Stimulated activated CD4-positive, alpha-beta T cell treated with anti-CD3 and anti-CD28 coated beads, Interleukin-4, amount 100 ng/mL, for 4 hours (primary cell): ENCODE measurements at places on chromosomes 16 and 17.

DNA sequence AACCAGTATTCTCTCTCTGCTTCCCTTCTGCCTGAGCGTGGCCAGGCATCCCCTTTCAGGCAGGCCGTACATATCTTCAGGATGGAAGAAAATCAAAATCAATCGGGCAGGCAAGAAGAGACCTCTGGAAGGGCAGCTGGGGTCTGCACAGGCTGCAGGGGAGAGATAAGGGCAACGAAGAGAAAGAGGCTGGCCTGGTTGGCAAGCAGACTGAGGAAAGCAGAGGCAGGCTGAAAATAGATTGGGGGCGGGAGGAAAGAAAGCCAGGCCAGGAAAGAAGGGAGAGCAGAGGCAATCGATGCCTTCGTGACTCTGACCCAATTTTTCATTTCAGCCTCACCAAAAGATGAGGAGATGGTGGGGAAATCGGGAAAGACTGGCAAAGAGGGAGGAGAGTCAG lies 18.1 kb downstream of the PIPOX start:
- no peak for DNase-seq

DNA sequence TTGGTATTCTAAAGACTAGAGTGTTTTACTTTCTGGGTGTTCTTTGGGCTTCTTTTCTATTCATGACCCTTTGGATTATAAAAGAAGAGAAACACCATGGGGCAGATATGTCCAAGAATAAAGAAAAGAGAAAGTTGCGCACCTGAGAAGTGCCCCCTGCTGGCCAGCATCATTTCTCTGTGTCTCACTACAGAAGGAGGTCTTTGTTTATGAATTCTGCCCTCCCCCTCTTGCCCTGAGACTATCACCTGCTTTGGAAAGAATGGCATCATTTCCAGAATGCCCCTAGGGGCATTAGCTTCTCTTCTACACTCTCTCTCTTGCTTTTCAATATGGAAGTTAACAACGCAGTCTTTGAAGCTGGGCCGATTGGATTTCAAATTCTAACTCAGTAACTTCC lies 45.0 kb downstream of the CDH13 start:
- DNase-seq = peak; percentile 3

DNA sequence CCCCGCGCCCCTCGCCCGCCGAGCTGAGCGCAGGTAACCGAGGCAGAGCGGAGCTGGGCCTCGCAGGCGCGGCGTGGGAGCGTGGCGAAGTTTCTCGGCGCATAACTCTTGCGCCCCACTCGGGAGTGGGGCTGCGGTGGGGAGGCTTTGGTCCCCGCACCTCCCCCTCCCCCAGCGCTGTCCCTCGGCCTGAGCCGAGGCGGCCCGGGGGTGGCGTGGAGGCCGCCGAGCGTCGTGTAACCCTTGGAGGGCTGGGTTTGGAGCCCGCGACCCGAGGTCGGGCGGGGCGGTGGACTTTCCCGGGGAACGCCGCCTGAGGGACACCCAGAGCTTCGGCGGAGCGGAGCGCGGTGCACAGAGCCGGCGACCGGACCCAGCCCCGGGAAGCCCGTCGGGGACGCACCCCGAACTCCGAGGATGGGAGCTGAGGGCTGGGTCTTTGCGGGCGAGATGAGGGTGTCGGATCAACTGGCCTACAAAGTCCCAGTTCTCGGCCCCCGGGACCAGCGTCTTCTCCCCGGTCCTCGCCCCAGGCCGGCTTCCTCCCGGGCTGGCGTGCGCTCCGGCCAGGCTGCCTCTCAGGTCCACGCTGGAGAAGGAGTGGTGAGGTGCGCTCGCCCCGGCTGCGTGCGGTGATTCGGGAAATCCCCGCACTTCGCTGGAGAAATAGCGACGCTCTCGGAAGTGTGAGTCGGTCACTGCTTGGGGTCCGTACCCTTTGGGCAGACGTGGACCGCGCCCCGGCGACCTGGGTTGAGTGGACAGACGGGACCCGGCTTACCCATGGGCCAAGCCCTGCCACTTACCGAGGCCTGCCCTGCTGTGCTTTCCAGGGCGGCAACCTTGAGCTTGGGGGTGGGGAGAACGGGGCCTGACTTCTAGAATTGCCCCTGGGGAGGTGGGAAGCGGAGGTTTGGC lies 168.4 kb downstream of the RAB11FIP4 start:
- DNase-seq = no peak

DNA sequence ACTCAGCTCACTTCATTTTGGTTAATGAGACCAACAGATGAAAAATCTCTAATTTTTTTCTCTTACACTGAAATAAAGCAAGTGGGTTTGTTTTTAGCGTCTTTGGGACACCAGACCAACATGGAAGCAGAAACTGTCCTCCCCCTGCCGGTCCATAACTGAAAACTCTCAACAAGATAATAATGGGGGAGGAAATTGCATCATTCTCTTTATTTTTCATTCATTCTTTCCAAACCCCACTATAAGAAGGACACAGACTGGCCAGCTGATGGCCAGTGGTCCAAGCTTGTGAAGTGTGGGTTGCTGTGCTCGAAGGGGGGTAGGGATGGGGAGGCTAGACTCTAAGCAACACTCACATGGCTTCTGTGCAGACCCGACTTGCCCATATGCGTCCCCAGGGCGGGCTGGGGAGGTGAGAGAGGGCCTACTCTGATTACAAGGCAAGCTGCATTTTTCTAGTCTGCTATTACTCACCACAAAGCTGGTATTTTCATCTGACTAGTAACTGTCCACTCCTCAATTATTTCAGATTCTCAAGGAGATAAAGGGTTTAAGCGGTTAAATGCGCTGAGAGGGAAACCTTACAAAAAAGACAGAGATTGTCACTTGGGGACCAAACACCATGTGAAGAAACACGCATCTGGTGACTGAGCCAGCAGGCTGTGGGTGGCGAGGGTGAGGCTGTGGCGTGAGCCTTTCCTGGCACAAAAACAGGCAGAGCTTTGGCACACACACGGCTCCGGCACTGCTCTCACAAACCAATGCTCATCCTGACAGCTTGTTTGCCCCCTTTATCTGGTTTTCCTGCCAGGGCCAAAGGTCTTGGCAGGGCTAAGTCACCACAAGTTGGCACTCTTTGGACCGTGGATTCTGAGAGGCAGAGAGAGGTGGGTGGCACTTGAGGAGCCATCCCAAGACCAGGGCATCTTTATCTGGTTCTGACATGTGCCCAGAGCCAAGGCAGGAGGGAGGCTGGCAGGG lies 38.2 kb downstream of the MARF1 start:
- DNase-seq = no peak

- no peak for DNase-seq
Observed at GRCh38 chr16:28534542-28535373, 4.0 kb downstream of the NUPR1 start.

DNA sequence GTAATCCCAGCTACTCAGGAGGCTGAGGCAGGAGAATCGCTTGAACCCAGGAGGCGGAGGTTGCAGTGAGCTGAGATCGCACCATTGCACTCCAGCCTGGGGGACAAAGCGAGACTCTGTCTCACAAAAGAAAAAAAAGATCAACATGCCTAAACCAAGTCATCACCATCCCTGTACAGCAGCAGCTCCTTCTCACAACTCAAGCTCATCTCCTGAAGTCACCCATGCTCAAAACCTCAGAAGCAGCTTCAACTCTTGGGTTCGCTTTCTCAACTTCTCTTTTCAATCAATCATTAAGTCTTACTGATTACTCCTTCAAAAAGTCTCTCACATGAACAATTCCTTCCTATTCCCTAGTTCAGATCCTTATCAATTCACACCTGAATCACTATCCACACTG lies 31.3 kb downstream of the PHLPP2 start:
- DNase-seq = no peak

GRCh38 chr16:21276090-21276489 lies 2.0 kb downstream of the CRYM start:
- no peak for DNase-seq
